ENCODE measurements at places on chromosomes 4 and X.

- no peak for DNase-seq
Observed at GRCh38 chrX:69185141-69185540, 19.9 kb upstream of the PJA1 start.

- DNase-seq, result no peak
Observed at GRCh38 chr4:139535228-139535870, 20.7 kb downstream of the SETD7 start.

DNA sequence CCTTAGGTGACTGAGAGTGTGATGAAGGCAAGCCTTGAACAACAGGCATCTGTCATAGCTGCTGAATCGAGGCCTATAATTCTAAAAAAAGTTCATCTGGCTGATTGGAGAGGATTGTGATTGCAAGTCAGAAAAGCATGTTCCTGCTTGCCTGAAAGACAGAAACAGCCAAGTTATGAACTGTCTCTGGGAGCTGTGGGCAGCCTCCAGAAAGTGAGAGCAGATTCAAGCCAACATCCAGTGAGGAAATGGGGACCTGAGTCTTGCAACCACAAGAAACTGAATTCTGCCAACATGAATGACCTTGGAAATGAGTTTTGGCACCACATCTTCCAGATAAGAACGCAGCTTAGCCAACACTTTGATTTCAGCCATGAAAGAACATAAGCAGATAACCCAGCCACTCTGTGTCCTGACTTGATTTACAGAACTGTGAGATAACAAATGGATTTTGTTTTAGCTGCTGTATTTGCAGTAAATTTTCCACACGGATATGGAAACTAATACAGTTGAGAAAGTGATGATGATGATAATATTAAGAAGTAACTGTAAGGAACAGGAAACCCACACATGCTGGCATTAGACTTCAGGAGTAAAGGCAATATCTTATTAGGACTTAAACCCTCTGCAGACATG lies 240.3 kb upstream of the NDST3 start:
- no peak for DNase-seq

DNA sequence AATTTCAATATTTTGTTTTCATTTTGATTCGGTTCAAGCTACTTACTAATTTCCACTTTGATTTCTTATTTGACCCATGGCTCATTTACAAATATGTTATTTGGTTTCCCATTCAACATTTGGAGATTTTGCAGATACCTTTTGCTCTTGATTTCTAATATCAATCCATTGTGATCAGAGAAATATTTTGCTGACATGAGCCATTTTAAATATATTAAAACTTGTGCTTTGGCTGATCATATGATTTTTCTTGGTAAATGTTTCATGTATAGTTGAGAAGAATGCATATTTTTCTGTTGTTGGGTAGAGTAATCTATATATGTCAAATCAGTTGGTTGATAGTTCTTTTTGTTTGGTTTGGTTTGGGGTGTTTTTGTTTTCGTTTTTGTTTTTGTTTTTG lies 95.0 kb downstream of the GASK1B start:
- no peak for DNase-seq

GRCh38 chrX:132775263-132775823 lies 183.1 kb downstream of the HS6ST2 start:
- DNase-seq, result no peak

DNA sequence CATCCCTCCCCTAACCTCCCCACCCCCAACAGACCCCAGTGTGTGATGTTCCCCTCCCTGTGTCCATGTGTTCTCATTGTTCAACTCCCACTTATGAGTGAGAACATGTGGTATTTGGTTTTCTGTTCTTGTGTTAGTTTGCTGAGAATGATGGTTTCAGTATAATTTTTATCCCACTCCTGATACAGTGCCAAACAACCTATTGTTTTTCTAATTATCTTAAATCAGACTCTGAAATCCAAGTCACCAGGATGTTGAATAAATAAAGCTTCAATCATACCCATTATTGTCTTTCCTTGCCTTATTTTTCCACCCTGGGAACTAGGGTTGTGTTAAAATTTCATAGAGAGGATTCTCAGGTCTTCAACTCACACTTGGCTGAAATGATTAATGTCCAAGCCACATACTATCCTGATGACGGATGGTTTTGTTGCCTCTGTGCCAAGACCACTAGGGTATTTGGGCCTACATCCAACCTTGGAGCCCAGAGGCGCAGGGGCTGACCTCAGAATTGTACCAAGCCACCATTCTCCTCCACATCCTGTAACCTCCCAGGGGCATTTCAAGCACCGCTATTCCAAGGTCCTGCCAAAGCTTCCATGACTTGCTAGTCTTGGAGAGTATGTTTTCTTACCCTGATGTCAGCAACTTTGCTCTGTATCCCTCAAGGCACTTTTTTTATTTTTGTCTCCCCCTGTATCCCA lies 332.4 kb downstream of the ARHGAP24 start:
- no peak for DNase-seq

- no peak for DNase-seq
Observed at GRCh38 chrX:95076449-95076848, 1402.4 kb downstream of the FAM133A start.

GRCh38 chr4:24742773-24743172 lies 52.6 kb upstream of the SOD3 start:
- no peak for DNase-seq

DNA sequence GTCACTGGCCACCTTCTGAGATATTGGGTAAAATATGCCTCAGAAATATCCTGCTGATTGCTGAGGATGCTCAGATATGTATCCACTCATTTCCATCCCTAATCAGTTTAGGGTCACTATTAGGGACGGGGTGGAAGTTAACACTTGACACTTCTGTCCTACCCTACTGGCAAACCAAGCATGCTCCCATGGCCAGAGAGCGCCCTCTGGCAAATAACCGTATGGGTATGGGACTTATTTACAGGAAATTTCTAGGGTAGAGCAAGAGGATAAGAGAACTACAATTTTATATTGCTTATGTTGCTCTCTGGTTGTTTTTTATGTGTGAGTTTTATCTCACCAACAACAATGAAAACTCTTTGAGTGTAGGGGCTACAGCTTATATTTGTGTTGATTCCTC lies 86.8 kb upstream of the TSPAN7 start:
- no peak for DNase-seq

DNA sequence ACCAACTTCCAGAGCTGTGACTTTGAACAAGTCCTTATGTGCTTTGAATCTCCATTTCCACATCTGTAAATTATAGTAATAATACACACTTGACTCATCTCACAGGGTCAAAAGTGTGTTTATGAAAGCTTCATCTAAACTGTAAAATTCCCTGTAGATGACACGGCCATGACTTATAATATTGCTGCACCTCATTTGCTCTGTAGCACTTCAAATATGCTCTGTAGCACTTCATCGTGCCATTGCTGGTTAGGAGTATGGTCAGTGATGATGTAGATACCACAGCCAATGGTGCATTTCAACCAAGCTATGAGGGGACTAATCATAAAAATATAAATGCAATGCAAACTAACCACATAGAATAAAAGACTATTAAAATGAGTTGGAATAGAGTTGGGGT lies 318.6 kb downstream of the ANK2 start:
- no peak for DNase-seq

DNA sequence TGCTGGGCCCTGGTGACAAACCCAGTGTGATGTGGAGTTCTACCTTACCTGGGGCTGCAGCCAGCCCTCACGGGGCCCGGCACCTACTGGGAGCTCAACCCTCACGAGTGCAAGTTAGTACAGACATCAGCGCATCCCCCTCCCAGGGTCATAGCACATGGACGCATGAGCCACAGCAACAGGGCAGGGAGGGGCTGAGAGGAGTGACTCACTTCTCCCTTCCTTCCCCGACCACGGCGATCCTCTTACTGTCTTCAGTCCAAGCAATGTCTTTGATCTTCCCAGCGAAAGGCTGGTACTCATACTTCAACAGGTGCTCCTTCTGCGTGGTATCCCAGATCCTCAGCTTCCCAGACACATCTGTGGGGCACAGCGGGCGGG lies 17.8 kb downstream of the WDR1 start:
- peak; percentile 35 for DNase-seq

GRCh38 chr4:157898836-157899605 lies 273.8 kb downstream of the GASK1B start:
- no peak for DNase-seq

- DNase-seq, result no peak
Observed at GRCh38 chr4:39635023-39635422, 3.6 kb downstream of the SMIM14 start.

GRCh38 chr4:156137679-156138473 lies 184.2 kb upstream of the CTSO start:
- no peak for DNase-seq

- no peak for DNase-seq
Observed at GRCh38 chrX:30308263-30309138, 689 bp downstream of the NR0B1 start.

GRCh38 chr4:3677748-3678070 lies 88.5 kb upstream of the ADRA2C start:
- no peak for DNase-seq

DNA sequence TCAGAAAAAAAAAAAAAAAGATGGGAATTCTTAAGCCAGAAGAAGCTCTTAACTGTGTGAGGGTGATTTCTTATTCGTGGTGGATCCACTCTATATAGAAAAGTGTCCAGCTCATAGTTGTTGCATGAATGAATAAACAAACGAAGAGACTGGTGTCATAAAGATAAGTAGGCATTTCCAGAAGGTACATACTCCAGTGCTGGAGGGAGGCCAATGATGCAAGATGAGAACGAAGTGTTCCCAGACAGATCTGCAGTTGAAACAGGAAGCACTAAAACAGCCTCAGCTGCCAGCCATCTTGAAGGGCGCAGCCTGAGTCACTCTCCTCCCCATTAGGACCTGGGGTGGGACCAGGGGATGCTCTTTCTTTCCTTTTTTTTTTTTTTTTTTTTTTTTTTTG lies 47.4 kb upstream of the HOPX start:
- no peak for DNase-seq

- no peak for DNase-seq
Observed at GRCh38 chrX:47184486-47184885, 9.1 kb upstream of the UBA1 start.

DNA sequence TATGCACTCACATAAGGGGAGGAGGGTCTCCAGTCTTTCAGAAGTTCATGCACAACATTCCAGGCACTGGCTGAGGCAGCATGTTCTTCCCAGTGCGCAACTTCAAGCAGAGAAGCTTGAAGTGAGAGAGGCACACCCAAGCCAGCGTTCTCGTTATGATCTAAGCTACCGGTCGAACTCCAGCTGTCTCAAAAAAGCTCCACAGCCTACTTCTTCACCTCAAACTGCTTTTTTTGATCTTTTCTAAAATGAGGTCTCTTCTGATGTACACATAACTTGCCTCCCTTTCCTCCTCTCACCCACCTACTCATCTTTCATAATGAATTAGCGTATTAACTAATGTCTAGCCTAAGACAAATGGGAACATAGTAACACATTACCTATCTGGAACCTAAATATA lies 25.3 kb downstream of the GPC4 start:
- DNase-seq, result no peak

- DNase-seq, result no peak
Observed at GRCh38 chr4:1035510-1035909, 24.1 kb downstream of the FGFRL1 start.

DNA sequence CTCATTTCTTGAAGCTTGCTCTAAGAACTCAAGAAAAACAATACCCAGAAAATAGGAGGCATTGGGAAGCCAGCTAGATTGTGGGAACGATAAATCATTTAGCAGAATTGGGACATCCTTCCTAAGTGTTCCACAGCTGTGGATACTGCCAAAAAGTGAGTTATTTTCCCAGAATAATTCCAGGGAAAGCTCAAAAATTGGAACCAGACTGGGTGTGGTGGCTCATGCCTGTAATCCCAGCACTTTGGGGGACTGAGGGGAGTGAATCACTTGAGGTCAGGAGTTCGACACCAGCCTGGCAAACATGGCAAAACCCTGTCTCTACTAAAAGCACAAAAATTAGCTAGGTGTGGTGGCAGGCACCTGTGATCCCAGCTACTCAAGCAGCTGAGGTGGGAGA lies 68.2 kb upstream of the GK2 start:
- no peak for DNase-seq

GRCh38 chrX:115898382-115899001 lies 272.1 kb upstream of the AGTR2 start:
- DNase-seq, result no peak

DNA sequence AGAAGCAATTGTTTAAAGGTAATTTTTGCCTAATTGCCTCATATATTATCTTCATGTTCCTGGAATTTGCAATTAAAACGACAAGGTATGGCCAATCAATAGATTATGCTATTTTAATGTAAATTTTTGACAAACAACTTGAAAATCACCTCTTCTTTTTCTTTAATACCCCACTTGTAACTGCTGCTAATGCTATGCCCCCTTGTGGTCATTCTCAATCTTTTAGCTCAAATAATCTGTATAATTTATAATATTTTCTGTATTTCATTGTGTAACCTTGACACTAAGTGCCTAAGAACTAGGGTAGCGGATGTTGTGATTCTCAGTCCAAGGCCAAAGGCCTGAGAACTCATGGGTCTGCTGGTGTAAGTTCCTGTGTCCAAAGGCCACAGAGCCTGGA lies 831.7 kb upstream of the POU3F4 start:
- no peak for DNase-seq

- no peak for DNase-seq
Observed at GRCh38 chr4:47050761-47051725, 19.7 kb downstream of the GABRB1 start.

DNA sequence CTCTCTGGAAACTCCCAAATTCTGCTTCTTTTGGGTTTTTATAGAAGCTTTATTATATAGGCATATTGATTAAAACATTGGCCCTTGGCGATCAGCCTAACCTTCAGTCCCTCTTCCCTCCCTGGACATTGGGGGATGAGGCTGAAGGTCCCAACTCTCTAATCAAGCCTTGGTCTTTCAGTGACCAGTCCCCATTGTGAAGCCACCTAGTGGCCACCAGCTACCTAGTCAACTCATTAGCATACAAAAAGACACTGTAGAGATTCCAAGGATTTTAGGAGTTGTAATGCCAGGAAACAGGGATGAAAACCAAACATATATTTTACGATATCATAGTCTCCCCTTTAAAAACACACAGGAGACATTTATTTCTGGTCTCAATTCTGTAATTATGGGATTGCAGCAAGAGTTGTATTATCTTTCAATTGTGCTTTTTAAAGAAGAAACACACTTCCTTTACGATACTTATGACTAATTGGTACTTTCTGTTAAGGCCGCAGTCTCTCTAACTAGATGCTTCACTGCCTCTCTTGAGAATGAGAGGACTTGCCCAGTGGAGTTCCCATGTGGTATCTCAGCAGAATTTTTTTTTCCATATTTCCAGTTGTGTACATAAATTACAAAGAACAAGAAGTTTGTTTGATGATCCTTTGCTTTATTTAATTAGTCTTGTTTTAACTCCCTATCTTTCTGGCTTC lies 58.2 kb downstream of the WDR17 start:
- no peak for DNase-seq

GRCh38 chrX:334331-334891 lies 15.8 kb upstream of the GTPBP6 start:
- DNase-seq, result no peak

GRCh38 chr4:139841464-139842195 lies 176.0 kb downstream of the MGST2 start:
- DNase-seq, result no peak

GRCh38 chrX:22433292-22434070 lies 160.8 kb downstream of the CBLL2 start:
- DNase-seq, result no peak

- no peak for DNase-seq
Observed at GRCh38 chrX:39808471-39808917, 289.3 kb downstream of the BCOR start.

- no peak for DNase-seq
Observed at GRCh38 chr4:63787326-63787725, 621.9 kb downstream of the TECRL start.

- DNase-seq, result no peak
Observed at GRCh38 chrX:13008189-13008533, 33.3 kb downstream of the TMSB4X start.

- no peak for DNase-seq
Observed at GRCh38 chr4:86220121-86220520, 139.7 kb downstream of the MAPK10 start.

All from activated CD4-positive, alpha-beta T cell treated with anti-CD3 and anti-CD28 coated beads for 4 hours (primary cell).